Left lung (tissue), 14 donors: ENCODE measurements at places on chromosomes 13 and 19.

DNA sequence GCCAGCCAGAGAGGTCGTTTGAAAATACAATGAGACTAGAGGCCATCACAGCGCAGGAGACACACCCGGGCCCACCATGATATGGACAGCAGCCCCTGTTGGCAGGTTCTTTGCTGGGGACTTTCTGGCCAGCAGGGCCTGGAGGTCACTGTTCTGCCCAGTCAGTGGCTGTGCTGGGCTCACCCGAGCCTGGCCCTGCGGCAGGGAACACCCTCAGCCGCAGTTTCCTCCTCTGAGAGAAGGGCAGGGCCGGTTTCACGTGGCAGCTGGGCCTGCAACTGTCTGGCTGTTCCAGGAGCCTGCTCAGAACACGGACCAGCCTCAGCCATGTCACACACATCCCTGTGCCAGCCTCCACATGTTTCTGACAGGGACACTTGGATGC lies 39.4 kb downstream of the ADPRHL1 start:
- no peak for DNase-seq

GRCh38 chr19:34962687-34963572 lies 1.1 kb downstream of the ZNF792 start:
- DNase-seq: no peak

- DNase-seq: no peak
These were observed 4.0 kb downstream of the C19orf38 start for GRCh38 chr19:10852098-10852800.

DNA sequence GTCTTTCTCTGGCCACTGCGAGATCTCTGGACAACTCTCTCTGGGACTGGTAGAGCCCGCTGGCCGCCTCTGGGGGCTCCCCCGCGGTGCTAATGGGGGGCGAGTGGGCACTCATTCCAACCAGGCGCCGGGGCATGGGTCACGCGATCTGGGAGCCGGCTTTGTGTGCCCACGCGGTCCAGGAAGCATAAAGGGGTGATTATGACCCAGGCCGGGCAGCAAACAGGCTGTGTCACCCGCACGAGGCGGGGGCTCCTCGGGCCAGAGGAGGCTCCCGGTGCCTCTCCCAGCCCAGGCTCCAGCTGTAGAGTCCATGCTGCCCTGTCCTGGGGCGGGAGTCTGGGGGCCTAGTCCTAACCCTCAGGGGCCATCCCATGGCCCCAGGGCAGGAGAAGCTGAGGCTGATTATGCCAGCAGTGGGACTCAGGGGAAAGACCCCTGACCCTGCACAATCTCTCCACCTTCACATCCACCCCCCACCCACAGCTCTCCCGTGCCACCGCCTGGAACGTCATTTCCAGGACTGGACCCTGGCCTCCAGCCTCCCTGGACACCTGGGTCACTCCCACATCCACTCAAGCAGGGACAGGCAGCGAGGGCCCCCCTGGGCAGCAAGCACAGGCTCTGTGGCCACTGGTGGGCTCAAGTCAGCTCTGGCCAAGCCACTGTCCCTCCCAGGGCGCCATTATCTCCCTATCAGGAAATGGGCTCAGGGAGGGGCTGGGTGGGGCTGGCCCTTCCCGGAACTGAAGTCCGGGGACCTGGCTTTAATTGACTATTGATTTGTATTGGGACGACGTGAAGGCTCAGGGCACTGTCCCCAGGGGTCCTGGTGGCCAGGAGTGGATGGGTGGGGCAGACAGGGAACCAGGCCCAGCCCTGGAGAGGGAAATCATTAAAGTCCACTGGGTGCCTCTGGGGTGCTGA lies 50.0 kb downstream of the PTPRS start:
- DNase-seq: no peak

DNA sequence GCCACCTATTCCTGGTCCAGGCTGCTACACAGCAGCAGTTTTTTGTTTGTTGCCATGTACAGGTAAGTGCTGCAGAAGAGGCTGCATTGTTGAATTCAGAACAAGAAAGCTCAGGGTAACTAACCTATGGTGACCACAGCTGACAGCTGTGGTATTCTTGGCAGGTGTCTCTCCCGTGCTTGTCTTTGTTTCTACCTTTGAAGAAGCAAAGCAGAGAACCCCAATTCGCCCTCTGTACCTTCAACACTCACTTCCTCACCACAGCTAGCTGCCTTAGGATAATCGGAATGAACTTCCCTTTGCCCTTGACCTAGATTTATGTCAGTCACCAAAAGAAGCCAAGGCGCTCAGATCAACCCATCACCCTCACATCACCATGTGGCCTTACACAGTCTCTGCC lies 1703.3 kb upstream of the SLC10A2 start:
- no peak for DNase-seq

DNA sequence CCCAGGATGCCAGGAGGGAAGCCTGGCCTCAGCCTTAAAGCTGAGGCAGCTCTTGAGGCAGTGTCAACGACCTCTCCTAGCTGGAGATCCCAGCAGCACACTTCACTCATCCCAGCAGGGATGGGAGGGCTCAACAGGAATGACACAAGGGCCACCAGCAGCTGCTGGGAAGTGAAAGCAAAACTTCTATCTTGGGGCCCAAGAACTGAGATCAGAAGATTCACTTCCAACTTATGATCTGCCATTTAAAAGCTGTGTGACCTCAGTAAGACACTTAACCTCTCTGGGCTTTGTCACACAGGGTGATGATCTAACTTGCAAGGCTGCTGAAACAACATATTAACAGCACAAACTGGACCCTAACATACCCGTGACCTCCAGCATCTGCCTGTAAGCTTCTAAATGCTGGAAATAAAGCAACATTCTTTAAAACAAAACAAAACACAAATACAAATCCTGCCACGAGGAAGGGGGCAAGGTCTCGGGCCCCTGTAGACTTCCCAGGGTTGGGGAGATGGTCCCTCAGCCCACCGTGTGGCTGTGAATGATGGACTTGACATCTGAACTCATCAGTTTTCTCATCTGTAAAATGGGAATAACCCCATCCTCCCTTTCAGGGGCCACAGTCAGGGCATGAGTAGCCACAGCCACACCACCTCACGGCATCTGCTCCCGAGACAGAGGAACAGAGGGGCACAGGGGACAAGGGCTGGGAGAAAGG lies 22.7 kb downstream of the ELL start:
- DNase-seq: no peak

- DNase-seq: peak; percentile 89
These were observed 63.6 kb downstream of the ZNF429 start for GRCh38 chr19:21568816-21569493.

DNA sequence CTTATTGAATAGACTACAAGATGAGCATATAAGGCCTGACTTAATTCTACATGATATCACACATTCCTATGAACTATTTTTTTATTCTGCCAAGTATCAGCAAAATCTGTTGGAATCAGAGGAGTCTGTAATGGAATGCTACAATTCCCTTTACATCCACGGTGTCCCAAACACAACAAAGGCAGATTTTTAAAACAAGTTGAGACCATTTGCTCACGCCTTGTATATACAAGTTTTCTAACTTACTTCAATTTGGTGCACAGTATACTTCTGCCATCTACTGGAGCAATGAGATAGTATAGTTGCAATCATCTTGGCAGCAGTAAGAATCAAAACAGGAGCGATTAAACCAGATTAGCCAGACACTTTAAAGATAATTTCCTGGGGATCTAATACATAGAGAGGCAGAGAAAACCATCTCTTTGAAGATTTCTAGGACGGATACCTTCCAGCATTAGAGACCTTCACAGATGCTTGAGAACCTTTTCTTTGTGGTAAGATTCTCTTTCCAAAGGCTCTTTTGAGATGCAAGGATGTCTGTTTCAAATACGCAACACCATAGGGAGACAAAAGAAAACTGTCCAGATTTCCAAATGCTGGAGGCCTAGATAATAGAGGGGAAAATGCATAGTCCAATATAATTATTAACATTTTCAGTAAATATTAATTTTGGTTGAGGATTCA lies 302.0 kb upstream of the MIR17HG start:
- DNase-seq: no peak

DNA sequence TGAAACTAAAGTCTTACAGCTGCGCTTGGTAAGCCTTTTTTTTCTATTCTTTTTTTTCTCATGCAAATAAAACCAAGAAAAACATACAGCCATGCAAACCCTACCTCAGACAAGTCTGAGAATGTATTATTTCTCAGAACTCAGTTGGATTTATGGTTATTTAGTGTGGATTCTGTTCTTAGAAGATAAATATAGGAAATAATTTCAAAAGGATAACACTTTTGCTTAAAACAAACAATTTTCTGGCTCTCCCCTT lies 40.7 kb upstream of the TNFSF11 start:
- no peak for DNase-seq

DNA sequence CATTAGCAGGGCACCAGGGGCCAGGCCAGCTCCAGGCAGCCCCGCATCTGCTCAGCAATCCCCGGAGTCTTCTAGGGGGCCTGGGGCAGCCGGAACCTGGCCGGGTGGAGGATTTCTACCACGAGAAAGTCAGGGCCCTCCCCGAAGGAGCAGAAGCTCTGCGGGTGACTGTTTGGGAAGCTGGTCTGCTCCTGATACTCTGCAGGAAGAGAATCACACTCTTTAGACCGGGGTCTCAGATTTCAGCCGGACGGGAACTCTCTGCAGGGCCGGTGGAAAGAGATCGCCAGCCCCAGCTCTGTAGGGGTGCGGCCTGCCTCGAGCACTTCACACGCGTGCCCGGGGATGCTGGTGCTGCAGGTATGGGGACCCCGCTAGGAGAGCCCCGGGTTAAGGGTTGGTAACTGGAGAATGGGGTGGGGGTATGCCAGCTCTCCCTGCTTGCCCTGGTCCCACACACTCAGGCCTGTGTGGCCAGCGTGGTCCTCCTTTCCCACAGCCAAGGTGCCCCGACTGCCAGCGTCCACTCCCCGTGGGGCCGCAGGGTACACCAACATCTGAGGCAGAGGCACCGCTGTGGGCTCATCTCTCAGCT lies 20.1 kb downstream of the RASA3 start:
- DNase-seq: no peak

GRCh38 chr13:104267206-104267811 lies 1201.1 kb upstream of the SLC10A2 start:
- no peak for DNase-seq

DNA sequence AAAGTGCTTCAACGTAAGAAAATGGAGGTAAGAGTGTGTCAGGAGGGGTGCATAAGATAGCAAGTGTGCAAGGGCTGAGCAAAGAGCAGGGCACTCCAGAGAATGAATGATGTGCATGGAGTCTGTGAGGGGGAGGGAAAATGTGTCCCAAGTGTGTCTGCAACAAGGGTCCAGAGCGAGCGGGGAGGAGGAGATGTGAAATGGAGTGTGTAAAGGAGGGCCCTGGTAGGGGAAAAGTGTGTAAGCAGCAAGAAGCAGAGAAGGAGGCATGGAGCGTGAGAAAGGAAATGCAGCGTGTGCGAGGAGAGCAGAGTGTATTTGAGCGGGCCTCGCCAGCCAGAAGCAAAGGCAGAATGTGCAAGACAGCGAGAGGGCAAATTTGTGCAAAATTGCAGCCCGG lies 11.8 kb downstream of the C19orf81 start:
- DNase-seq: no peak

DNA sequence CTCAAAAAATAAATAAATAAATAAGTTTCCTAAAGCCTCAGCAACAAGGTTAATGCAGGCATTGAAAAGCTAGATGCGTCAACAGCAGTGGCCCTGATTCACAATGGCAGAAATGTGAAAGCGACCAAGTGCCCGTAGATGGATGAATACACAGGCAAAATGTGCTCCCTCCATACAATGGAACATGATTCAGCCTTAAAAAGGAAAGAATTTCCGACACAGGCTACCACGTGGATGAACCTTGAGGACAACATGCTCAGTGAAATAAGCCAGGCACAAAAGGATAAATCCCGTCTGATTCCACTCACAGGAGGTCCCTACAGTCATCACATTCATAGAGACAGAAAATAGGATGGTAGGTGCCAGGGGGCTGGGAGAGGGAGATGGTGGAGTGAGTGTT lies 31.7 kb downstream of the INSR start:
- no peak for DNase-seq

DNA sequence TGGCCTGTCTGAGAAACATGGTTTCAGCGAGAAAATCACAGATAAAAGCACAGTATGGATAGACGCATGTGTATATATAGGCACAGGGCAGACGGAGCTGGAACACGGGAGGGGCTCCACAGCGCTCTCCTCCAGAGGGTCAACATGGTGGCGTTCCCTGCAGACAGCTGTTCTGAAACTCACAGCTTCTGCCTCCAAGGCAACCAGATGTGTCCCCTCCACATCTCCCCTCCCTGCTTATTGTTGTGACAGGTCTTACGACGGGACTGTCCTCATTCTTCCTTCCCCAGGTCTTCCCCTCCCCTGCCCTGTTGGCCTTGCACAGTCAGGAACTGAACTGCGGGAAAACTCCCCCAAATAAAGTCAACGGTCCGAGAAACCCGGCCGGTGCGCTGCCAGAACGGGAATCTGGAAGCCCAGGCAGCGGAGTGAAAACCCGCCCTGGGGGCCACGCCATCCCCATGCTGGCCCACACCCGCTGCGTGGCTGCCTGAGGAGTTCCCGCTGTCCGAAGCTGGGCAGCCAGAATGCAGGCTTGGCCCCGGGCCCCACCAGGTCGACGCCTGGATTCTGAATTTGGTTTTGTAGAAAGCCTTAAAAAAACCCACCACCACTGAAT lies 2.6 kb upstream of the TIMM13 start:
- no peak for DNase-seq

- peak; percentile 42 for DNase-seq
These were observed 333.9 kb downstream of the UQCRFS1 start for GRCh38 chr19:28878862-28879566.

GRCh38 chr19:17210296-17210695 lies 4.9 kb upstream of the USE1 start:
- no peak for DNase-seq

- no peak for DNase-seq
These were observed 7.4 kb downstream of the PTOV1 start for GRCh38 chr19:49858088-49858985.

- no peak for DNase-seq
These were observed 87.7 kb downstream of the ZNF536 start for GRCh38 chr19:30459859-30460258.
